ENCODE measurements at places on chromosomes 12 and 14.

DNA sequence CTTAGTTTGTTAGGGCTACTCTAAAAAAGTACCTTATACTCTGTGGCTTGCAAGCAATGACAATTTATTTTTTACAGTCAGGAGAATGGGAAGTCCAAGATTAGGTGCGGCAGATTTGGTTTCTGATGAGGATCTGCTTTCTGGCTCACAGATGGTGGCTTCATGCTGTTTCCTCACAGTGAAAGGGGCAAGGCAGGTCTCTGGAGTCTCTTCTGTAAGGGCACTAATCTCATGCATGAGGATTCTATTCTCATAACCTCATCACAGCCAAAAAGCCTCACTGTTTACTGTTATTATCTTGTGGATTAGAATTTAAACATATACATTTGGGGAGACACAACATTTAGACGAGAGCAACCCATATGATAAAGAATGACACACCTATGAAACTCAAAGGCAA is 1957.4 kb upstream of the SEL1L start:
- DNase-seq, result no peak

GRCh38 chr12:123041042-123041531 is 60.6 kb downstream of the ARL6IP4 start:
- no peak for DNase-seq

DNA sequence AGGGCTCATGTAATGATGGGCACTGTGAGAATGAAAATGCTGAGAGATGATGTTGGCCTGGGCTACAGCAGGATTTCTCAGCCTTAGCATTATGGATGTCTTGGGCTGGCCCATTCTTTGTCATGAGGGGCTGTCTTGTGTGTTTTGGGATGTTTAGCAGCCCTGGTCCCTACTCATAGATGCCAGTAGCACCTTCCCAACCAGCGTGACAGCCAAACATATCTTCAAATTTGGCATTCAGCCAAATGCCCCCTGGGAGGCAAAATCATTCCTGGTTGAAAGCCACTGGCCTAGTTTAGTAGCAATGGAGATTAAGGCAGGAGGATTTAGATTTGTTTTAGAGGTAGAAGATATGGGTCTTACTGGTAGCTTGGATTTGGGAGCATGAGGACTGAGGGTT is 26.6 kb downstream of the UBE3B start:
- no peak for DNase-seq

DNA sequence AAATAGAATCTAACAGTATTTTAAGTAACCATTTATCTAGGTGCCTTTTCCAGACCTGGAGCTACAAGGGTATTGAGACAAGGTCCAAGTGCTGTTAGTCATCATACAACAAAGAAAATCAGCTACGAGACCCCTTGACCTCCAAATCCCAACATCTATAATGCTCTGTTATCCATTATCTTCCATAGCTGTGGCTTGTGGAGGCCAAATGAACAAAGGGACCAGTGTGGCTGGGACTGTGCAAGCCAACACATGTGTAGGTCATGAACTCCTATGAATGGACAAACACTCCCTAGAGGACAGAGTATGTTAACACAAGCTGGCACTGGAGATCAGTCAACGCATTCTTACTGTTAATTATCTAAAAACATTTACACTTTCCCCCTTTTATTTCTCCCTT is 374.5 kb downstream of the EMP1 start:
- no peak for DNase-seq

GRCh38 chr12:110079477-110080400 is 31.4 kb upstream of the C12orf76 start:
- no peak for DNase-seq

DNA sequence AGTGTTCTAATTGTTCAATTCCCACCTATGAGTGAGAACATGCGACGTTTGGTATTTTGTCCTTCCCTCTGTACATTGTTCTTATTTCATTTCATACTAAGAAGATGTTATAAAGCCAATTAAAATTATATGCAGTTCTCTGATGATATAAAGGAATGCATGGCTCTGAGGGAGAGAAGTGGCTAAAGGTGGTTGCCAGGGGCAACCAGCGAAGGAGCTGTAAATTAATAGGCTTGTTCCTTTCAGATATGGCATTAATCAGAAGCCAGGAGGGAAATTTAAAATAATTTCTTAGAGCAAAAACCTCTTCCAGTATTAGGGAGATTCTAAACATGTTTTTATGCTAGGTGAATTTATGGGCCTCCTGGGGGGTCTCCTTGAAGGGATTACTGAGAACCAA is 227.8 kb downstream of the TMEM117 start:
- DNase-seq, result no peak

DNA sequence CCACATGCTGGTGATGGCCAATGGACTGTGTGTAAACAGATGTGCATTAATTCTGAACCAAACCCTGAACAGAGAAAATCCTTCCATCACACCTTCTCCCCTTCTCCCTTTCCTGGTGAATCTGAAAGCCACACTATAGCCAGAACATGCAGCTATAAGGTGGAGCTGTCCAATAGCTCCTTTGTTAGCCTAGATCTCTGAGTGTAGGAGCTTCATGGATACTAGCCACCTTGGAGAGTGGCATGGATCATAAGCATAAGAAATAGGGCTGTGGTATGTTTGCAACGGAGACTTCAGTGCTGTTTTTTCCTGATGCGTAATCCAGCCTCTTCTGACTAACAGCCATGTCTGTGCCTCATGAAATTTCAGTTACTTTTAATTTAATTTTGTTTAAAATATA is 364.5 kb downstream of the BTG1 start:
- no peak for DNase-seq

- no peak for DNase-seq
Observed at GRCh38 chr12:115542656-115543055, 734.8 kb downstream of the MED13L start.

DNA sequence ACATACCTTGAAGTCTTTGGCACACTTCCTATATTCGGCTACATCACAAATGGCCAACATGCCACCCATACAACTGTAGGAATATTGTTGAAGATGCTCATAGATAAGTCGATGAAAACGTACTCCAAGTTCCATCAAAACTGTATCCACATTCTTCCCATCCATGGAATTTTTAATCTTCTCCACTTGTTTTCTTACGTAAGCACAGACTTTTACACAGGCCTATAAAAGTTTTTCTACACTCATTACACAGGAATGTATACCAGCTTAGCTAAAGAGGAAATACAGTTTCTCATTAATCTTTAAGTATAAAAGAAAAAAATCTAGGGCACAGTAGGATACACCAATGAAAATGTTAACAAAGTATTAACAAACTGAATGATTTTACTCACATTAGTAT is 59.1 kb downstream of the EXOC5 start:
- no peak for DNase-seq

DNA sequence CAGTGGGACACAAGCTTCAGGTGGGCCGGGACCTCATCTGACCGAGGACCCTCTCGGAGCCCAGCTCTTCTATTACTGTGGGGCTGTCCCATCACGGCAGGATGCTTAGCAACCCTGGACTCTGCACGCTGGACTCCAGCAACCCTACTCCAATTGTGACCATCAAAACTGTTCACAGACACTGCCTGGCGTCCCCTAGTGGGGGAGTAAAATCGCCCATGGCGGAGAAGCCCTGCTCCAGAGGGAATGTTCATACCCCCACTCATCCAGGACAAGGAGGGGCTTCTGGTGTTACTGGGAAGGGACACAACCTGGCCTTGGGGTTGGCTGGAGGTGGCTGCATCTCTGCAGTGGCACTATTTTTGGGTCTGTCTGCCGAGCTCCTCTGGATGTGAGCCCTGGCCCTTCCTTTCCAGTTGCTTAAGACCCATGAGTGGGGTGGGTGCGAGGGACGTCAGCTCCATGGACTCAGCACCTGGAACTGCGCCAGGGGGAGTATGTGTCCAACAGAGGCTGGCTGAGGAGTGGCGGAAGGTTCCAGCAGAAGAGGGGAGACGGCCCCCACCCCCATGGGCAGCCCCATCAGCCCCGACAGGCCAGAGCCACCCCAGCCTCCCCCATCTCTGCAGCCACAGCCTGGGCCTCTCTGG is 103.8 kb downstream of the RFLNA start:
- DNase-seq, result no peak

- DNase-seq, result no peak
Observed at GRCh38 chr12:21476949-21477348, 24.5 kb downstream of the RECQL start.

- no peak for DNase-seq
Observed at GRCh38 chr12:75196865-75197264, 12.8 kb downstream of the KCNC2 start.

- DNase-seq, result no peak
Observed at GRCh38 chr12:124738636-124739467, 124.8 kb downstream of the SCARB1 start.

DNA sequence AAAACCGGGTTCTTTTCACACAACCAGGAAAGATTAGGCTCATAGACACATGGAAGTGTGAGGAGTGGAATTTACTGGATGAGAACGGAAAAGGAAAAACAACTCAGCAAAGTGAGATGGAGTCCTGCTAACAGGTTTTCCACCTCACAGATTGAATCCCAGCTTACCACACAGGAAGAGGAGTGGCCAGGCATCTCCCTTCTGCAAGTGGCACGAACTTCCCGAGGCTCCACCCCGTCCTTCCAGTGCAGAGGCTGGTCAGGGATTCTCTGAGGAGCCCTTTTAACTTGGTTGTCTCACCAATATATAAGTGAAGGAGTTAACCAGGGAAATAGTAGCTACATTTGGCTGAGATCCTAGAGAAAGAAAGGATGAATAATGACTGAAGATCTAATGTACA is 102.8 kb downstream of the SCAF11 start:
- no peak for DNase-seq

GRCh38 chr14:76698631-76699030 is 62.6 kb upstream of the VASH1 start:
- no peak for DNase-seq

DNA sequence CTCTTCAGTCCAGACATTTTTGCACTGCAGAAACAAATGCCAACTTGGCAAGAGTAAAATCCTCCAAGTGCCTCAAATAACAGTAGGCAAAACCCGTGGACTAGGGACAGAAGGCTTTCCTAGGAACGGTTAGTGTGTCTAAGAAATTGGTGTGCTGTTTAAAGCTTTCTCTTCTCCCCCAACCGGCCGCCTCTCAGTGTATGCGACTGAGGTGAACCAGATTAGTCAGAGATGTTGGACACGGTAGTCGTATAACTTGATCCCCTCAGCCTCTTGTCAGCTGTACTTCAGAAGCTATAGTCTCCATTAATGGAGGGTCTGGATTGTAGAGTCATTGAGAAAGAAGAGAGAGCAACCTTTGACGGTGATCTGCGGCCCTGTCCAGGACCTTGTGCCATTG is 21.7 kb downstream of the PPFIBP1 start:
- no peak for DNase-seq

GRCh38 chr14:58484176-58484575 is 56.7 kb downstream of the KIAA0586 start:
- DNase-seq, result no peak

GRCh38 chr12:29211696-29212095 is 62.6 kb downstream of the FAR2 start:
- DNase-seq, result no peak

DNA sequence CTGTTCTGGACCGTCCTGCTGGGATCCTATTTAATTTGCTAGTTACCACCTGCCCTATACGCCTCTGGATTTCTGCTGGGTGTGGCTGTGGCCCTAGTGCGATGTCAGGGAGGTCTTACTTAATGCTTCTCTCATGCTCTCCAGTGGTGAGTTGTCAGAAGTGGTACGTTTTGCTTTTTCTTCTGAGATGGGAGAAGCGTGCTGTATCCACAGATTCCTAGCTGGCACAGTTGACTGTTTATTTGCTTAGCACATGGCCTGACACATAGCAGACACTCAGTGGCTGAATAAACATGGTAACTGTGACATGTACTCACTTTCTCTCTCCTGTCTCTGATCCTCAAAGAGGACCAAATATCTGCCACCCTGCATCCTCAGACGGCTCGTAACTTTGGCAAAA is 107.3 kb downstream of the CACNA1C start:
- no peak for DNase-seq

GRCh38 chr14:37599507-37600368 is 4.3 kb downstream of the TTC6 start:
- no peak for DNase-seq

- no peak for DNase-seq
Observed at GRCh38 chr12:121953695-121954094, 35.3 kb downstream of the CFAP251 start.

DNA sequence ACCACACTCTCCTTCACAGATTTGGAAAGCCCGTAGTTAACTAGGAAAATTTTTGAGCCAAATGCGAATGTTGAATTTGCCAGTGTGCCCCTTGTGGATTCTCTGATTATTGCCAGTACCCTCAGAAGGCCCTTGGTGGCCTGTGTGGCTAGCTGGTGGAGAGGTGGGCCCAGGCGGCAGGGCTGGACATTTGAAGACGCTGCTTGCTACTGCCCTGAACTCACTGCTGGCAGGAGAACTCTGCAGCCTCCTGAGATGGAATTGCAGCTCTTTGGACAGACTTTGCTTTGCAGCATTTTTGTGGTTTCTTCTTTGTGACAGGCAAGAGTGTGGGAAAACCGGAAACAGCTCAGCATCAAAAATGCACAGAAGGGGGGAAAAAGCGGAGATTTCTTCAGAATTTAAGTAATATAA is 97.6 kb downstream of the TGFB3 start:
- DNase-seq, result peak; percentile 54

DNA sequence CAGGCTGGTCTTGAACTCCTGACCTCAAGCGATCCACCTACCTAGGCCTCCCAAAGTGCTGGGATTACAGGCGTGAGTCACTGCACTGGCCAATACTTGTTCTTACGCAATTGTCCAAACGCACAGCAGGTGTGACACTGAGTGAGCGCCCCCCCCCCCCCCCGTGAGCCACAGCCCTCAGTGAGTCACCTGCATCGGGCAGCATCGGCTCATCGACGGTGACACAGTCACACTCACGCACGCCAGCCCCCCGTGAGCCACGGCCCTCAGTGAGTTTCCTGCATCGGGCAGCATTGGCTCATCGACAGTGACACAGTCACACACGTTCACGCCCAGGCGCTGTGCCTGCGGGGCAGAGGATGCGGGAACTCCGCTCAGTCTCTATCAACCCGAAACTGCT is 42.5 kb downstream of the GALNT9 start:
- no peak for DNase-seq

DNA sequence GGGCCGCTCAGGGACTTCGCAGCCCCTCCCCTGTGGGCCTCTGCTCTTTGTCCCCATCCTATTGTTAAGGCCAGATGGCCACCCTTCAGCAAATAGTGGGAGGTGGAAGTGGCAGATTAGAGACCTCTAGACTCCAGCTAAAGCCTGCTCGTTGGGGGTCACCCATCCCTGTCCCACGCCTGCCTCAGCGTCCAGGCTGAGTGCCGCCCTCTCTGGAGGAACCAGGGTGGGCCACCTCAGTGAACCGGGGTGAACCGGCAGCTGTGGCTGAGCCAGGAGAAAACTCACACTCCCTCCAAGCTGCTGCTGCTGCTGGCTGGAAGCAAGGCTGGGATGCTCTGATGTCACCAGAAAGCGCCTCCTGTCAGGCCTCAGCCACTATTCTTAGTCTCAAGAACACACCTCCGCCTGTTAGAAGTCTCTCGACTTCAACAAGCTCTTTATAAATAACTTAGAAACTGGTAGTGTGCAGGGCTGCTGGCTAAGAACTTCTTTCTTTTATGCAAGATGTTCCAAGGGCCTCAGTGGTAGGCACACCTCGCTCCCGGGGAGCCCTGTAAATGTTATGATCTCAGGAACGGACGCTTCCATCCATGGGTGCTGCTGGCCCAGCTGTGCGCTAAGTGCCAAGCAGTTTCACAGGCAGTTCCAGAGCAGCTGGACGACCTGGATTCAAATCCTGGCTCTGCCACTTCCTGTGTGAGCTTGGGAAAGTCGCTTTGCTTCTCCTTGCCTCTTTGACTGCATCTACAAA is 19.8 kb upstream of the TESC start:
- no peak for DNase-seq

Measured in muscle of arm (tissue), 14 donors.